Naive thymus-derived CD4-positive, alpha-beta T cell (primary cell): ENCODE measurements at places on chromosomes 6 and 20.
A peak's percentile ranks its signal among the peaks of the same experiment; 100 is the strongest.

- peak; percentile 72 for DNase-seq
Observed at GRCh38 chr6:28944412-28944865, 20.7 kb upstream of the TRIM27 start.

- DNase-seq = no peak
Observed at GRCh38 chr20:51563486-51564332, 21.2 kb upstream of the NFATC2 start.

GRCh38 chr20:44479643-44480042 is 4.0 kb downstream of the TTPAL start:
- DNase-seq = no peak

GRCh38 chr6:45044086-45044485 is 284.0 kb upstream of the RUNX2 start:
- DNase-seq = no peak

GRCh38 chr6:118325220-118325860 is 222.8 kb upstream of the PLN start:
- no peak for DNase-seq

DNA sequence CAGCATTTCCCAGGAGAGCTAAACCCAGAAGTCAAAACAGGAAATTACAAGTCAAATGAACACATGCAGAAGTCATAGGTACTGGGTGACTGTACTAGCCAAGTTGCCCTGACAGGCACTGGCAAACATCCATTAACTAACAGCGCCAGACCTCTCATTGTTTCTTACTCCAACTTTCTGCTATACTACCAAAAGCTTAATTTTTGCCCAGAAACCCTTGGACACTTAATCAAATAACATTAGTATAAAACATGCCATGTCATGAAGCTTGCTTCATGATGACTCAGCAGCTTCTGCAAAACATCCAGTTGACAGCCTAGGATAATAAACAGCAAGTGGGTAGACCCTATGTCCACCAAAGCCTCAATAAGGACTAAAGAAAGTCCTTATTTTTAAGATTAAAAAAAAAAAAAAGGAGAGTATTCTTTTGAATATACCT is 3.5 kb downstream of the NUP153 start:
- DNase-seq = peak; percentile 22

- DNase-seq = no peak
Observed at GRCh38 chr6:53264337-53264736, 84.4 kb downstream of the ELOVL5 start.

- no peak for DNase-seq
Observed at GRCh38 chr20:46213946-46214823, 94.1 kb downstream of the CDH22 start.

GRCh38 chr20:24499472-24499871 is 30.0 kb downstream of the SYNDIG1 start:
- no peak for DNase-seq

- DNase-seq = no peak
Observed at GRCh38 chr6:31689249-31690110, 8.6 kb upstream of the LY6G5C start.
